Sciatic nerve (tissue), 2 donors: ENCODE measurements at places on chromosomes 16 and 17. TPM values are rescaled to one million over a fixed set of nuclear protein-coding genes. Genes with fewer than 3 reads are reported as not detected.

- no peak for DNase-seq
Observed at GRCh38 chr17:49029801-49030200, 32.6 kb downstream of the IGF2BP1 start.

DNA sequence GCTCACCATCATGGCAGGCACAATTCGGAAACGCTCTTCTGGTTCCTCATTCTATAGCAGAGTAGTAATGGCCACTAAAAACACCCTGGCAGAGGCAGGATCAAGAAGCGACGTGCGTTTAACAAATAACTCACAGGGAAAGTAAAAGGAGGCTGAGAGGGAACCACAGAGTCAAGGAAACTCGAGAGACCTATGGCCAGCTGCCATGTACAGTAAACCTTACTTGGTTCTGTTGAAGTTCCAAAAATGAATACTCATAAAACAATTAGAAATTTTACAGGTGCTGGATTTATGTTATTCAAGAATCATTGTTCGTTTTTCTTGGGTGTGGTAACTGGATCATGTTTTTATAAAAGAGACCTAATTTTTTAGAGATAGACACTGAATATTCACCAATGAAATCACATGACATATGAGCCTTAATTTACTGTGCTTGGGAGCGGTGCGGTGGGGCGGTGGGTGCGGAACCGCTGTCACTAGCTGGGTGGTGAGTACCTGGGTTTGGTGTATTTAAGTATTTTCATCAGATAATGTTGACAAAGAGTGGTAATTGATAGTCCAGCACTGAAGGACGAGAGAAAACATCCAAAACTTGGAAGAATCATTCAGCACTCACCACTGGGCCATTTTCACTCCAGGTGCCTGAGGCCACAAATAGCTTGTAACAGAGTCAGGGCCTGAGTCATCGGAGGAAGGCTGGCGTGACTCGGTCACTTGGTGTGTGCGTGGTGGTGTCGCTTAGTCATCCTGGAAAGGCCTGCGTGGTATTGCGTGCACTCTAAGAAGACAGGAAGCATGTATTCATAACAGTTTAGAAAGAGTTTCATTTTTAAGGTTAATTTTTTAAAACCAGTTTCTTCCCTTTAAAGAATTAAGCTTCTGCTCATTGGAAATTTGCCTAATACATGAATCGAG lies 135.4 kb upstream of the CHMP6 start:
- no peak for DNase-seq

Gene CARHSP1
- 118 TPM for total RNA-seq

GRCh38 chr17:41657936-41658335 lies 30.7 kb upstream of the EIF1 start:
- DNase-seq, result no peak

Gene CCT6B
- 2.9 TPM for total RNA-seq

DNA sequence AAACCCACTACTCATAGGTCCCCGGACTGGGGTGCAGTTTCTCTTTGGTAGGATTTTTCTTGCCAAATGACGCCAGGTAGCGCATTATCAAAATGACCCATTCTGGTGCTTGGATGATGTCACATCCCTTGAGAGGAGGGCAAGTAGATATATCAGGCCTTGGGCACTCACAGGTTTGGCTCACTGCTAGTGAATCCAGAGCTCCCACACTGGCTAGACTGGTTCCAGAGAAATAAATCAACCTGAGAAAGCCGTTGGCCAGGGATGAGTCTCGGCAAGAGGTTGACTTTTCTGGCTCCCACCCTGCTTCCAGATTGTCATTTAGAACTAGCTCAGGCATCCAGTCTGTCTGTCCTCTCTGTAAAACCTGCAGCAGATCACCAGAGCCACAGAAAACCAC lies 188.4 kb upstream of the MAF start:
- DNase-seq, result no peak

Gene AATF
- total RNA-seq, result 41.5 TPM

Gene XAF1
- total RNA-seq, result 67.4 TPM

Gene NTN1
- total RNA-seq, result 22.8 TPM

Gene HLF
- 21.4 TPM for total RNA-seq

GRCh38 chr17:66673668-66674276 lies 161.1 kb upstream of the CACNG5 start:
- DNase-seq, result peak; percentile 67

Gene ZNF646
- 16.3 TPM for total RNA-seq

GRCh38 chr16:51445250-51445649 lies 294.2 kb upstream of the SALL1 start:
- DNase-seq, result no peak
